CD4-positive, alpha-beta T cell treated with Interleukin-1 beta for 1 hour (primary cell): ENCODE measurements at places on chromosomes 7 and 10.

- DNase-seq, result no peak
Observed at GRCh38 chr10:124197371-124198124, 104.2 kb upstream of the CHST15 start.

DNA sequence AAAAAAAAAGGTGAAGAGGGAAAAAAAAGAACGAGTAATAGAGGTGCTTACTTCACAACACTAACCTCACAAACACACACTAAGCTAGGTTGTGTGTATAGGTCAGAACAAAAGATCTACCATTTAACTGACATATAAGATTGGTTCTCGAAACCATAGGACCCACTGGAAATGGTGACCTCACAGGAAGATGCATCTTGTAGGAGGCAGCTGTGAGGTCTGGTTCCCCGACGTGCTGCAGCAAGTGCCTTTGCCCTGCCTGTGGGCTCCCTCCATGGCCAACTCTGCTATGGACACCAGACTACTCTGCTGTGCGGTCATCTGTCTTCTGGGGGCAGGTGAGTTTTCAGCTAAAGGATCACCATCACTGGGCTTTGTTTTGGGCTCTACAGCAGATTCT is 133.8 kb upstream of the PRSS1 start:
- no peak for DNase-seq

- no peak for DNase-seq
Observed at GRCh38 chr10:125264091-125264490, 103.7 kb upstream of the CTBP2 start.

DNA sequence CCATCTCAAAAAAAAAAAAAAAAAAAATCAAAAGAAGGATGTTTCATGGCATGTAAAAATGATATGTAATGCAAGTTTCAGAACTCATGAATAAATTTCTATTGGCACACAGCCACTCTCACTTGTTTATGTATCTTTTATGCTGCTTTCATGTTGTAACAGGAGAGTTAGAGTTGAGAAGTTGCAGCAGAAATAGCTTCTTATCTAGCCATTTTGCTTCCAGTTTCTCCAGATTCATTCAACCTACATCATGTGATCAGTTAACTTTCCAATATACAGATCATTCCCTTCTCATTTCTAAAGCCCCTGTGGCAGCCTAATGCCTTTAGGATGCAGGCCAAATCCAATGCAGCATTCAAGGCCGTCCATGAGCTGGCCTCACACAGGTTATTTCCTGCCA is 30.4 kb downstream of the ZNF786 start:
- no peak for DNase-seq

DNA sequence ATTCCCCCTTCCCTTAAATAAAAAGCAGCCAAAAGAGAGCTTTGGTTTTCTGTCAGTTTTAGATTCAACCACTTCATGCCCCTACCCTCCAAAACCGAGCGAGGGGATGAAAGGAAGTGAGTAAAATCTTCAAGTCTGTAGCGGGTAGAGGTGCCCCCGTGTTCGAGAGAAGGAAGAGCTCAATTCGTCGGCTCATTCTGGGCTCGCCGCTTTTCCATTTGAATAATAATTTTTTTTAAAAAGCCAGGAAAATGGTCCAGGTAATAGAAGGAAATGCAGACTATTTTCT is 436.2 kb upstream of the GALNT17 start:
- DNase-seq, result no peak

- no peak for DNase-seq
Observed at GRCh38 chr7:49424109-49424508, 349.3 kb upstream of the VWC2 start.

- peak; percentile 71 for DNase-seq
Observed at GRCh38 chr10:73810735-73811465, 498 bp downstream of the NDST2 start.

DNA sequence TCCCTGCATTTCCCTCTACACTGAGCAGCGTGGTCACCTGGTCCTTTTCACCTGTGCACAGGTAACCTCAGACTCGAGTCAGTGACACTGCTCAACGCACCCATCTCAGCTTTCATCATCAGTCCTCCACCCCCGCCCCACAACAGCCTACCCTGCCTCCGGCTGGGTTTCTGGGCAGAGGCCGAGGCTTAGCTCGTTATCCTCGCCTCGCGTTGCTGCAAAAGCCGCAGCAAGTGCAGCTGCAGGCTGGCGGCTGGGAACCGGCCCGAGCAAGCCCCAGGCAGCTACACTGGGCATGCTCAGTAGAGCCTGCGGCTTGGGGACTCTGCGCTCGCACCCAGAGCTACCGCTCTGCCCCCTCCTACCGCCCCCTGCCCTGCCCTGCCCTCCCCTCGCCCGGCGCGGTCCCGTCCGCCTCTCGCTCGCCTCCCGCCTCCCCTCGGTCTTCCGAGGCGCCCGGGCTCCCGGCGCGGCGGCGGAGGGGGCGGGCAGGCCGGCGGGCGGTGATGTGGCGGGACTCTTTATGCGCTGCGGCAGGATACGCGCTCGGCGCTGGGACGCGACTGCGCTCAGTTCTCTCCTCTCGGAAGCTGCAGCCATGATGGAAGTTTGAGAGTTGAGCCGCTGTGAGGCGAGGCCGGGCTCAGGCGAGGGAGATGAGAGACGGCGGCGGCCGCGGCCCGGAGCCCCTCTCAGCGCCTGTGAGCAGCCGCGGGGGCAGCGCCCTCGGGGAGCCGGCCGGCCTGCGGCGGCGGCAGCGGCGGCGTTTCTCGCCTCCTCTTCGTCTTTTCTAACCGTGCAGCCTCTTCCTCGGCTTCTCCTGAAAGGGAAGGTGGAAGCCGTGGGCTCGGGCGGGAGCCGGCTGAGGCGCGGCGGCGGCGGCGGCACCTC is at the start of the genes KLLN and PTEN:
KLLN (minus strand) TSS at position 481 of the 891 bp plus-strand sequence. CDS start 1,046 bp downstream, outside the sequence.
PTEN (plus strand) TSS at position 573 of the 891 bp plus-strand sequence. CDS start 845 bp downstream, outside the sequence.
- DNase-seq, result peak; percentile 82

DNA sequence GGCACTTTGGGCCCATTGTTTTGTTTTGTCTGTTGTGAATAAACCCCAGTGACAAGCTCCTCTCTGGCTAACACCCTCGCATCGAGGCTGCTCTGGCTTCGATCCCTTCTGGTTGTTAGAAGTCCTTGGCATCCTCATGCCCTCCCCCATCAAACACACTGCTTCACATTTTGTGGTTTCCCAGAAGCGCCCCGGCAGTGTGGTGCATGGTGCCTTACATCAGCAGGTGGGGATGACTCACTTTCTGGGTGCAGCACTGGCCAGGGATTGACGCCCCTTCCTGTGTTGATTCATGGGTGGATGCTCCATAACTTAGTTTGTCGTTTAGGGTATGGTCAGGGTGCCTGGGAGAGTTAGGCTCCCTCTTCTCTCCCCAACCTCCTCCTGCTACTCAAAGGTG is 51.4 kb downstream of the PLPP4 start:
- DNase-seq, result no peak

DNA sequence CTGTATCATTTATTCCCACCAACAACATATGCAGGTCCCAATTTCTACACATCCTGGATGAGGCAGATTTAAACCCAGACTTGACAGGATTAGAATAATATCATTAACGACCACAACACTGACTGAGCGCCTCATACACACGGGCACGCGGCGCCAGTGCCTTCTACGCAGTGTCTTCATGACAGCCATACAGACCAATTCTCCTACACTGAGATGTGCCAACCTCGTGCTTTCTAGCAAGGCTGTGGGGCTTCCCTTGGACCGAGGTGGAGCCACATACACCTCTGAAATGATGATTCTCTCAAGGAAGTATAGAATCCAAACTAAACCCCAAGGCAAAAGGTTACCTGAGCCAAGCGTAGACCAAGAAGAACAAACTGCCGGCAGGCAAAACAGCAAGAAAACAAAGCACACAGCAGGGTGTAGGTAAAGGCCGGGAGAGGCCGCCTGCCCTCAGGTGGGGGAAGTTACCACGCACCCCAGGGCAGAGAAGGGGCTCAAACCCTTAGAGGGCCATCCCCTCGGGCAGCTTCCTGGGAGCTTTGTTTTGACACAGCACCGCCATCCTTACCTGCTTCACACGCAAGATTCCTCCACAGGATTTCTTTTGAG is 75.8 kb downstream of the DLG5 start:
- DNase-seq, result no peak

DNA sequence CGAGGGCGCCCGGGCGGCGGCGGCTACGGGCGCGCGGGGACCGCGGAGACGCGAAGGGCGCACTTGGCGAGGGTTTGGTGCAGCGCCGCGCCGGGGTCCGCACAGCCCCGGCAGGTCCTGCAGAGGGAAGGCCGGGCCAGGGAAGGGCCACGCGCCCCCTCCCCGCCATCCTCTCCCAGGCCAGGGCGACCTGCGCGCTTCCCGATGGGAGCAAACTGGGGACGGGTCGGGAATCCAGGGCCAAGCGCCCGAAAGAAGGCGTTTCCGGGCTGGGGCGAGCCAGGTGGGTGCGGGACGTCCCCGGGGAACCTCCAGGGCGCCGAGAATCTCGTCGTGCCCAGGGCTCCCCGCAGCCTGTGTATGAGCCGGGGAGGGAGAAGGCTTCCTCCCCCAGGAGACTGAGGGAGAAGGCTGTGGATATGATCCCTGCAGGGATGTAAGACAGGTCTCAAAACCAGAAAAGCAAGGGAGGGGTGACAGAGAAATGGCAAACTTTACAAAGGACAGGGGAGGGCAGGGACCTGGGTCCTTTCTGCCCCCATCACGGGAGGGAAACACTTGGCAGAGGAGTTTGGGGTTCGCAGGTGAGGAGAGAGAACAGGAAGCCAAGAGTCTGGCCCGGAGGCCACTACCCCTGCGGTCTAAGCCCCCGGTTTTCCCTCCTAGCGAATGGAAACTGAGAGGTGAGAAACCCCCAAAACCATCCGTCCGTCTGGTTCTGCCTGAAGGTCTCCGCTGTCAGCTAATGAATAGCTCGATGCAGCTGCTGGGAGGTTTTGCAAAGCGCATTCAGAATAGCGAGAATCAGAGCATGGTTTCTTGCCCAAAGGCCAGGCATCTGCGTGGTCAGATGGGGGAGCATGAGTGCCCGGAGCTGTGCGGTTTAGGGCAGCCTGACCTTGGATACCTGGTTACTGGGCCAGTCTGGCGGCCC is 674 bp downstream of the AMZ1 start:
- DNase-seq, result no peak

DNA sequence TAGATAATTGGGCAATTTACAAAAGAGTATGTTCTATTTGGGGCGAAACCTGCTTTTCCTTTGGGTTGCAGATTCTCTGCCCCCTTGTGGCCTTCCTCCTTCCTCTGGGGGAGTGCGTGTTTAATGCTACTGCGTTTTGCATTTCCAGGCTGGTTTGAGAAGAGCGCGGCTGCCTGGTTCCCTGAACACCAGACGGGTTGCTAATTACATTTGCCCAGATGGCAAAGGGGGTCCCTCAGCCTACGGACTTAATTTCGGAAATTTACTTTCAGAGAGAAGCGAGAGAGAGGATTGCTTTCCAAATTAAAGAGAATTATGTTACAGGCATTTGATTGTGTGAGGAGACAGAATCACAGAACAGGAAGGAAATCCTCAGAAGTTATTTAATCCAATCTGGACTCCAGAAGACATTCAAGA is 91.9 kb upstream of the JAZF1 start:
- DNase-seq, result peak; percentile 53

DNA sequence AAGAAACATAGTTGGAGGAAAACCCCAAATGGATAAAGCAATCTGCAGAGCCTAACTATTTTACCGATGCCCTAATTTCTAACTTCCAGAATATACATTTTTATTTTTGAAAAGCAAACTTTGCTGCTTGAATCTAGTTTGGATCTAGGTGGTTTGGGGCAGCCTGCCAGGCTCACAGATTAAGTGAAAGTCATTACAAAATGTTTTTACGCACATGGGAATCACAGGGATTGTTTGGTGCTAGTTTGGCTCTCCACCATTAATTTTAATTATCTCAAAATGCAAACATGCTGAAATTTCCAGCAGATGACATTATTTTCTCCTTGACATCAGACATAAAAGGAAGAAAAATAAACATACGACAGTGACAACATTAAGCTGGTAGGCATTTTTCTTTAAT is 166.7 kb upstream of the INHBA start:
- DNase-seq, result no peak

DNA sequence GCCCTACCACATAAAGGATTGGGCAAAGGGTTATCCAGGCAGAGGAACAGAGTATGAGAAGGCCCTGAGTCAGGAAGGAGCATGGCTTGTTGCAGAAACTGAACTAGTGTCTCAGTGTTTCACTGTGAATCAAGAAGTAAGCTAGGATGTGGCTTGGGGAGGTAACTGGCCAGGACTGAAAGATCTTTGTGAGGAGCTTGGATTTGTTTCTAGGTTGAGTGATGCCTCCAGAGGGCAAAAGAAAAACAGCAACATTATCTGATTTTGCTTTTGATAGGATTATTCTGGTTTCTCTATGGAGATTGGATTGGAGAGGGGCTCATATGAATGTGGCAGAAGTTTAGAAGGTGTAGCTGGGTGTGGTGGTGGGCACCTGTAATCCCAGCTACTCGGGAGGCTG is 137.9 kb upstream of the HDAC9 start:
- DNase-seq, result no peak

DNA sequence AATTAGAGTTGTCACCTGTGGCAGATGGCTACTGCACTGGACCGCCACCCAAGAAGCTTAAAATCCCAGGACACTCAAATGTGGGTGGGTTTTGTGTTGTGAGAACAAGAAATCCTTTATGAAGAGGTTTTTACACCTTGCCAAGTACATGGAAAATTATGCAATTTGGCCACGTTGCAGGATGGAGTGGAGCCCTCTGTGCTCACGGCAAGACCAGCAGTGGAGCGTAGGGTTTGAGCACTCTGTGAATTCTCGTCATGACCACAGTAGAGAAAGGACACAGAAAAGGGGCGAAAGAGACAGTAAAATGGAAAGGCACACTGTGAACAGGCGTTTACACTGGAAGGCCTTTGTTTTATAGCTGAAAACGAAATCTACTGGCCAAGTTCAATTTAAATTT is 222.6 kb downstream of the ADARB2 start:
- no peak for DNase-seq

GRCh38 chr7:157553256-157553655 is 216.5 kb downstream of the DNAJB6 start:
- DNase-seq, result no peak

- no peak for DNase-seq
Observed at GRCh38 chr10:98642281-98642680, 195.5 kb upstream of the HPS1 start.

DNA sequence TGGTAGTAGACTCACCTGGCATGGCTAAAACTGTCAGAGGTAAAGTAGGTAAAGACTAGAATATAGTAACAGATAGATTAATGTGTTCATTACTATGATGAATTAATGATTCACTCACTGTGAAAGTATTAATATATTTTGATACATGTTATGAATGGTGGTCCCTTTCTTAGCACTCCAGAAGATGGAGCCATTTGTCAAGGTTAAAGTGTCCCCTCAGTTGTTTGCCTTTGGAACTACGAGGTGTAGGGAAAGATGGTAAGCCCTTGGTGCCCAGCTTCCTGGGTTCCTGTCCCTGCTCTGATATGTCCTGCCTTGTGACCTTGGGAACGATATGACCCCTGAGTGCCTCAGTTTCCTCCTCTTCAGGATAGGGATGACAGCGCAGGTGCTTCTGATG is 49.4 kb downstream of the HTRA1 start:
- DNase-seq, result no peak
